ENCODE measurements at places on chromosomes 1 and 21.

- no peak for DNase-seq
Measured at GRCh38 chr1:227712648-227713047, 22.5 kb downstream of the JMJD4 start.

- no peak for DNase-seq
Measured at GRCh38 chr1:114103992-114104391, 49.7 kb downstream of the SYT6 start.

- DNase-seq: no peak
Measured at GRCh38 chr1:44074415-44074814, 43.2 kb upstream of the SLC6A9 start.

- DNase-seq: no peak
Measured at GRCh38 chr1:29991815-29992214, 731.6 kb downstream of the MATN1 start.

DNA sequence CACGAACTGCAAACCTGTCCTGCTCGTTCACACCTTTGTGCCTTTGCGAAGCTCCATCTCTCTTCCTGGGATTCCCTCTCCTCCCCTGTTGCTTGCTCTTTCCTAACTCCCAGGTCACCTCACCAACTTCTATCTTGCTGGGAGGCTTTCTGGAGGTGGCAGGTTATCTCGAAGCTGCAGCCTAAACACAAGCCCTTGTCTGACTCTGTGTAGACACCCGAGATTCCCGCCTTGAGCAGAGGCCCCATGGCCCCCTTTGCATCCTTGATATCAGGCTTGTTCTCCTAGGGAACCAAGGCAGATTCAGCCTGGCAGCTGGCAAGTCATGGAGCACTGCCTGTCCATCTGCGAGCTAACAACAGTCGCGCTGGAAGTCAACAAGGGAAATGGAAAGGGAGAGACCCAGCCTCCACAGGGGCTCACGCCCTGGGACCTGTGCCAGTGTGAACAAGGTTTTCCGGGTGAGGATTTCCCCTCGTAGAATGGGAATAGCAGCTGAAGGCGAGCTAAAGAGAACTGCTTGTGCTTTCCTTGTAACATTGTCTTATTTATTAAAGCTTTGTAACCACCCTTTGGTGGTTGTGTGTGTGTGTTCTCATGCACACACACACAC lies 109.5 kb upstream of the JUN start:
- no peak for DNase-seq

GRCh38 chr1:202547215-202547614 lies 163.0 kb downstream of the SYT2 start:
- no peak for DNase-seq

DNA sequence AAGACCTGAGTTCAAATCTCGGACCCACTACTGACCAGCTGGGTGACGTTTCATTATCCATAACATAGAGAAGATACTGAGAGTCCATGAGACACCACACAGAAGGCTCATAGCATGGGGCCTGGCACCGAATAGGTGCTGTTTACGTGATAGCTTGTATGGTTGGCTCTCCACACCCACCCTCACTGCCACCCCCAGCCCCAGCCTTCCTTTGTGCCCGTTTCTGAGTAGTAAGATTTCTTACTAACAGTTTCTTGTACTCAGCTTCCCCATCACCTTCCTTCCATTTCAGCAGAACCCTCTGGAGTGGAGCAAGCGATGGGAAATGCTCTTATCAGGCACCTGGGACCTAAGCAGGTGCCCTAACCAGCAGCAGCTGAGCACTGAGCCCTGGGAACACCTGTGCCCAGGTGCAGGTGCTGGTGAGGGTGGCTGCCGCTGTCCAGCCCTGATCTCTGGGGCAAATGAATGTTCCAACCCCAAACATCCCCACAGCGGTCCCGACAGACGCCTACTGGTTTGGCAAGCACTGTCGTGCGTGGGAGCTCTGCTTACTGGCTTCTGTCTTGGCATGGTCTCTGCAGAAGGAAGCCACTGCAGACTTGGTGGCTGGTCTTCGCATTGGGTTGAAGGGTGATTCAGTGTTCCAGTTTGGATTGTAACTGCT lies 225.4 kb downstream of the CAMTA1 start:
- DNase-seq: no peak

GRCh38 chr1:156566436-156566835 lies 5.9 kb downstream of the IQGAP3 start:
- DNase-seq: no peak

- no peak for DNase-seq
Measured at GRCh38 chr1:216238844-216239243, 184.4 kb downstream of the USH2A start.

DNA sequence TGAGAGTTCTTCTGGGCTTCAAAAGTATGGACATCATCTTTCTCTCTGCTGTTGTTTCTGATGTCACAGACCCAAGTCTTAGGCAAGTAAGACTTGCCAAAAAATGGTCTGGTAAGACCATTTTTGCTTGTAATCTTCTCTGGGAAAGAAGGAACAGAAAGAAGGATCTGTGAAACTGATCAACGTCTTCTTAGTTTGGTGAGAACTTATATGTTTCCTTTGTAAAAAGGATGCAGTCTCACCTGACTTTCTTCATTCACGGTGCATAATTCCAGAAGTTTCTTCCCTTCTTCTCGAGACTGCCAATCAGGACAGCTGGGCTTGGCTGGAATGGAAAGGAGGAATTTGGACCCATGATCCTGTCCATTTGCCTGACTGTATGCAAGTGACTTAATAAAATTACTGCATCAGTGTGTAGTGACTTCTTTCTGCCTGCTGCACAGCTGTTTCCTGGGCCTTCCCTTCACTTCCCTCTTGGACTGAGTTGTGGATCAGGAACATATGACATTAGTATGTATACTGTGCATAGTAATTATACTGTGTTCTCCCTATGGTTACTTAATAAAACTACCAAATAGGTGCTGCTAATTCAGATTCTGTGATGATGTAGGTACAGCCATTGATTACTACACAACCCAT lies 7.6 kb upstream of the DENND1B start:
- DNase-seq: no peak

DNA sequence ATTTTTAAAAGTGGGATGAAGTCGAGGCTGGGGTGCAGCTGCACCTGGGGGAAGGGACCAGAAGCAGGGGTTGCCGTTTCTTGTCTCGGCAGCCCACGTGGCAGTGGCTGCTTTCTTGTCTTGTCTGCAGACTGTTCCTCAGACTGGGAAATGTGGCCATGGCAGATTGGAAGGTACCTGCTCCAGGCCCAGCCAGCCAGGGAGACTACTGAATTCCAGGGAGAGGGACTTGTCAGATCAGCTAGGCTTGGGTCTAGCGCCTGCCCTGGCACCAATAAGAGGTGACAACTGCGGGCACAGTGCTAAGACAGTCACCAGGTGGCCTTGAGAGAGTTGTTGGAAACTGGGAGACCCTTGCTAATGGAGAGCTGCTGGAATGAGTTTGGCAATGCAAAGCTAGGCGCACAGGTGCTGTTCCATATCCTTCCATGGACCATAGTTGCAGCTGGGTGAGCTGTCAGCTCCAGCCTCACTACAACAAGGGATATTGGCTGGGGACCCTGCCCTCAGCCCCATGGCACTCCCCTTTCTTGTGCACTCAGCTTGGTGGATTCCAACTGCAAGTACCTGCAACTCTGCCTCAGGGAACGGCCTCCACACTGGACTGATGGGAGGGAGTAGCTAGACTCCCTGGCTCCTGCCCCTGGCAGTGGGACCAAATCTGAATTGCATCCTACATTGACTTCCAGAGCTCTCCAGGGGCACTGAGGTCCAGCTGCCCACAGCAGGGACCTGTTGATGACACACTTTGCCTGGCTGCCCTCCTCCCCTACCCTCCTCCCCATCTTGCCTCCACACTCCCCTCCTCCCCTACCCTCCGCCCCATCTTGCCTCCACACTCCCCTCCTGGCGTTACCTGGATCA lies 9.9 kb upstream of the IL22RA1 start:
- no peak for DNase-seq

DNA sequence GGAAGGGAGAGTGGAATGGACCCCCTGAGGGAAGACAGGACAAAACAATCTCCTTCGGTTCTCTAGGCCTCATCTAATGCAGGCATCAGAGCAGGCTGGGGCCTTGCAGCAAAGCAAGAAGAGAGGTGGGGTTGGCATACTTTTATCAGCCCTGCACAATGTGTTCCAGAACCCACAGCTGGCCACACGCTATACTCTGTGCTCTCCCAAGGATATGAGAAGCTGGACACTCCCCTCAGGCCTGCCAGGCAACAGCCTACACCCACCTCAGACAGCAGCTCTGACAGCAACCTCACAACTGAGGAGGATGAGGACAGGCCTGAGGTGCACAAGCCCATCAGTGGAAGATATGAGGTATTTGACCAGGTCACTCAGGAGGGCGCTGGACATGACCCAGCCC lies 27.3 kb downstream of the LY9 start:
- peak; percentile 45 for DNase-seq

- peak; percentile 4 for DNase-seq
Measured at GRCh38 chr1:156669794-156670193, 7.4 kb downstream of the NES start.

DNA sequence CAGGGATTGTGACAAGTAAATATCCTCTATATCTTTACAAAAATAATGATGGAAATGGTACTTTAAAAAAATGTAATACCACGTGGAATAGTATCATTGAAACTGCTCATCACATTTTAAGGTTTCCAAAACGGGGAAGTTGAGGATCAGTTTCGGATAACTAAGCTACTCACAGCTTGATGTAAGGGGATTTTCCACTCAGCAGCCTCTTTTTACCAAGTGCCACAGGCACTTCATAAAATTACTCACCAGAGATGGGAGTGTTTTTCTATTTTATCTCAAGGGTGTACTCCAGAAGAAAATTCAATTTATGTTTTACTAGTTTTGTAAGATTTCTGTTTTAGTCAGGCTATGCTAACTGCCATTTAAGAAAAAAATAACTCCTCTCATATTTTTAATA lies 91.7 kb downstream of the TPR start:
- DNase-seq: no peak

GRCh38 chr1:157168015-157168414 lies 29.8 kb upstream of the ETV3 start:
- DNase-seq: no peak

DNA sequence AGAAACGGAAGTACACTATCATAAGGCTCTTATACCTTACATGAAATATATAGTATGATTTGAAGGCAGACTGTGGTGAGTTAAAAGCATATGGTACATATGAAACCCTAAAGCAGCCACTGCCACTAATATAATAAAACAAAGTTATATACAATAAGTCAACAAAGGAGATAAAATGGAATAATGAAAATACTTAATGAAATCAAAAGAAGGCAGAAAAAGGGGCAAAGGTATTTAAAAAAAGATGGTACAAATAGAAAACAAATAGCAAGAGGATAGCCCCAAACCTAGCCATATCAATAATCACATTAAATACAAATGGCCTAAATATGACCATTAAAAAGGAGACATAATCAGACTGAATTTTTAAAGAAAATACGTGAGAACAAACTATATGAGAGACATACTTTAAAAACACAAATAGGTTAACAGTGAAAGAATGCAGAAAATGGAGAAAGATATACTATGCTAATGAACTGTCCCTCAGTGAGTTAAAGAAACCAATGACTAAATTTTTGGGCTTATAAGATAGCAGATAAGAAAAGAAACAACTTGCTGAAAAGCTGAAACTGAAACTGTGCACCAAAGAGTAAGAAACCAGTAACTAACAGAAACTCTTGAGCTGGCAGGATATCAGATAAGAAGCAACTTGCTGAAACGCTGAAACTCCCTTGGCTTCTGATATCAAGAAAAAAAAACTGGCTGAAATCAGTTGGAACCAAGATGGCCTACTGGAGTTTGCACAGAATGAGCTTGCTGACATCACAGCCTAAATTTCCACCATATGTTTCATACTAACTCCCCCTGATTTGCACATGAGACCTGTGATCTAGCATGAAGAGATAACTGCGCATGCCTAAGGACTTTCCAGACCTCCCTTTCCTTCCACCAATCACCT lies 44.3 kb upstream of the IL10 start:
- DNase-seq: peak; percentile 3

GRCh38 chr1:117114877-117115276 lies 6.7 kb downstream of the TRIM45 start:
- DNase-seq: no peak

DNA sequence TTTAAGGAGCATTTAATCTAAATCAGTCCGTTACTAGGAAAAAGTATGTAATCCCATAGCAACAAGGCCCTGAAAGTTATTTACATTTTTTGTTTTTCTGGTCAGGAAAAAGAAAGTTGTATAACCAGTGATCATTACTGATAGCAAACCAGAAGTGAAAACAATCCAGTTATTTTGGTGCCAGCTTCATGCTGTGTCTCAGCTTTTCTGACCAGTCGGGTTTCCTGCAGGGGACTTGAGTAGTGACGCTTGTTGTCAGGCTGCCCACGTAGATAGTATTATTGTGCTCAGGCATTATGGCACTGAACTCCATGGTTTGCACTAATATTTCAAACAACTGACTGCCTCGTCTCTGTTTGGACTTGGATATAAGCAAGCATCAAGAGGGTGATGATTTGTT lies 55.2 kb downstream of the SASS6 start:
- DNase-seq: no peak

DNA sequence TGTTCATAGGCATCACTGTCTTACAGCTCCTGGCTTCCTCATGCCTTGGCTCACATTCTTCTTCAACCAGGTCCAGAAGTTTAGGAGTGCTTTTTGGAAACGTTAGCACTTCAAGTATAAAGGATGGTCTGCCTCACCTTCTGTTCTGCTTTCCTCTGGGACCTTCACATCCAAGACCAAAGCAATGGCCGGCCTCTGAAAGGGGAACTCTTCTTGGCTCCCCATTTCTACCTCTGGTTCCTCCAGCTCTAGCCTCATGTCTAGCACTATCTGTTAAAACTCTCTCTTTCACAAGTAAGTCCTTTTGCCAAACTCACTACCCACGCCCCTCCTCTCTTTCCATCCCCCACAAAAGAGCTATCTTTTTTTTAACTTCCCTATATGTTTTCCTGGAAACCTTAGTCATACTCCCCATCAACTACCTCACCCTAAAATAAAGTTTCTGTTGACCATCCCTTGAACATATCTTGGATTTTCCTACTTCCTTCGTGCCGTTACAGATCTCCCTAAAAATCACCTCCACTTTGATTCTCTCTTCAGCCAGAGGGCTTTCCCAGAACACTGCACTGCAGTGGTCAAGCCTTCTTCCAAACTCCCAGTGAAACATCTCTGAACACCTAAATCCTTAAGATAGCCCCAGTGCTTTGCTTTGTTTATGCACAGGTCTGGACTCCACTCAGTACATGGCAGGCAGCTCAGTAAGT lies 7.9 kb downstream of the SORT1 start:
- DNase-seq: no peak

- DNase-seq: no peak
Measured at GRCh38 chr1:88774151-88774556, 90.1 kb downstream of the PKN2 start.

DNA sequence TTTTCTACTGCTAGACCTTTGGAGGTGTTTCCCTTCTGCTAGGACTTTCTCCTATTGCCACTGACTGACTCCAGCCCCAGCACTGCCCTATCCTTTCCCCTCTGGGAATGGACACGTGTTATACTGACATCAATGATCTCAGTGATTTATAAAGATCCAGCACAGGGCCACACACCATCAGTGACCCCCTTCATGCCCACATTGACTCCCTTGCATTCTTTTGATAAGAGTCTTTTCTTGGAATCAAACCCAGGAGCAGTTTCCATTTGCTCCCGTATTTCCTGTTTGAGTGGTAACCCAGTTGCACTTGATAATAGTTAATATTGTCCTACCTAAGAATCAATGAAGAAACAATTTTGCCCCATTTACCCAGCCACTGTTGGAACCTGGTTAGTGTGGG lies 501.0 kb upstream of the USP24 start:
- DNase-seq: no peak

GRCh38 chr1:46479744-46480350 lies 9.8 kb upstream of the DMBX1 start:
- DNase-seq: peak; percentile 64

GRCh38 chr1:40742363-40743061 lies 41.1 kb upstream of the KCNQ4 start:
- no peak for DNase-seq
